ENCODE measurements at places on chromosomes 6 and 20.

DNA sequence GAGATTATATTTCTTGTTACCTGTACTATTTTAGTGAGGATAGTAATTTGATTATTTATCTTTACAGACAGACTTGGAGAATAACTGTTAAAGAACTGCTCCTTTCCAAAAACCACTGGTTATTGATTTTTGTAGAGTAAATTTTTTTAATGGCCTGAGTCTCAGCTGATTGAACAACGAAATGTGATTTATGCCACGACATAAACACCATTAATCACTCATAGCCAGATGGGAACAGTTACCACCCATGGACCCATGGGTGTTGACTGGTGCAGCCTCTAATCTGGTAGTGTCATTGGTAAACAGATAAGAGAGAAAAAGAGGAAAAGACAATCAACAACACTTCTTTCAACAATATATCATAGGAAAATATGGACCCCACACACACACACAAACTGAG is 101.4 kb upstream of the BEND6 start:
- DNase-seq: no peak

DNA sequence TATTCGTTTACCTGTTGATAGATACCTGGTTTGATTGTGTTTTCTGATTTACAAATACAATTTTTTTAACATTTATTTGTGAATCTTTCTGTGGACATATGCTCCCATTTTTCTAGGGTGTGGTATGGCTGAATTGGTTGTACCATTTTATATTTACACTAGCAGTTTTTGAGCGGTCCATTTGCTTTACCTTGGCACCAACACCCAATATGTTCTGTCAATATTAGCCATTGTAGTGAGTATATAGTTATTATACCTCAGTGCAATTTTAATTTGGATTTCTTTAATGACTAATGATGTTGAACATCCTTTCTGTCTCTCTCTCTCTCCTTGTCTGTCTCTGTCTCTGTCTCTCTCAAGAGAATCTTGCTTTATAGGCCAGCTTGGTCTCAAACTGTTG is 278.5 kb downstream of the CDKAL1 start:
- DNase-seq: no peak

DNA sequence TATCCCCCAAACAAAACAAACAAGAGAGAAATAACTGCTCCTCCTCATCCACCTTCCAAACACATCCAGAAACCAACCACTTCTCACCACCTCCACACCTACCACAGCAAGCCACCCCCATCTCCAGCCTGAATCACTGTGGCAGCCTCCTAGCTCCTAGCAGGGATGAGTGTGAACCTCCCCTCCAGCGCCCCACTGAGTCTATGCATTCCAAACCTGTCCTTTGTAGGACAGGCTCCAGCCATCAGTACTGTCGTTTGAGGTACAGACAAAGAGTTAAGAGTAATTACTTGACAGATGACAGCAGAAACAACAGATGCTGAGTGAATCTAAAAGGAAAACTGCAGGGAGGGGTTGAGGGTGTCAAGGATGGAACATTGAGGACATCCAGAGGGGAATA is 2.4 kb downstream of the METTL24 start:
- DNase-seq: no peak

DNA sequence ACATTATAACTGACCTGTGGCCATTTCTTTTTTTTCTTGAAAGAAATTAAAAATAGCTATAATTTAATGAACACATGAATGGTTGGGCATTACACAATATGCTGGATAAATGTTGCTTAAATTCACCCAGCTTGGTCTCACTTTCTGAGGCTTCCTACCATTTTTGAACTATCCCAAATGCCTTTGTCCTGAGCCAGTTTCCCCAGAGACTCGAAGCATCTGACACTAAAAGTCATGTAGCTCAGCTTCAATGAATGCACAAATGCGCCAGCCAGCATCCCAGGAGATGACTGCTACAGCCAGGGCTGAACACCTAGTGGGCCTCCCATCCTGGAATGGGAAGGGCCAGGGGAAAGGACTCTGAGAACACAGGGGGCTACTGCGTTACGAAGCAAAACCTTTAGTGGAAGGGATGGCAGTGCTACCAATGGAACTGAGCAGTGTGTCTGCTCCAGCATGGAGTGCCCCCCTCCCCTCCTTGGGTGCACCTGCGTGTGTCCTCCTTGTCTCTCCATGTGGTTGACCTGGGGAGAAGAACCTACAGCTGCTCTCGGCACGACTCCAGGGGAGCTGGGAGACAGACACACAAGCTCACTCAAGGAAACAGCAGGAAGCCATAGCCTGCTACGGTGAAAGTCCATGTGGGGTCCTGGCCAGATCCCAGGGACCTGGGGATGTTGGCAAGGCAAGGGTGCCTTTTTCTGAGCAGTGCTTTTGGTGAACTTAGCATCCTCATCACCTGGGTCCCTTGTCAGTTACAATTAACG is 60.9 kb downstream of the IRF4 start:
- DNase-seq: no peak

- no peak for DNase-seq
Observed at GRCh38 chr6:71028877-71029252, 72.0 kb upstream of the B3GAT2 start.

GRCh38 chr20:32980131-32980941 is 23.9 kb downstream of the SUN5 start:
- DNase-seq: no peak

DNA sequence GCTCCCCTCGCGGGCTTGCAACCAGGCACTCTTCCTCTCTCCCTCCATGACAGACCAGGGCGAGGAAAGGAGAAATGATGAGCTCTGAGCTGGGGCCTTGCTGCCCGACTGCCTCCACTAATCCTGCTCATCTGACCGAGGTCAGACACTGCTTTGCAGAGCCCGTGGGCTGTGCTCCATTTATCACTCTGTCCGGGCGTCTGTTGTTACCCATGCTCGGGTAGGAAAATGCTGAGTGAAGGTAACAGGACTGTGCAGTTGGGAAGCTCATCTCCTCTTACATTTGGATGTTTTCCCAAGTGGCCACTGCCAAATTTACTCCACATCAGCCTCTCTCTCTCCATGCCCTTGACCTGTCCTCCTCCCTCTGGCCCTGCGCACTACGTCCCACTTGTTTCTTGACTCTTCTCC is 14.6 kb downstream of the RPS6KA2 start:
- DNase-seq: no peak

- no peak for DNase-seq
Observed at GRCh38 chr20:62899633-62900051, 26.7 kb downstream of the DIDO1 start.

DNA sequence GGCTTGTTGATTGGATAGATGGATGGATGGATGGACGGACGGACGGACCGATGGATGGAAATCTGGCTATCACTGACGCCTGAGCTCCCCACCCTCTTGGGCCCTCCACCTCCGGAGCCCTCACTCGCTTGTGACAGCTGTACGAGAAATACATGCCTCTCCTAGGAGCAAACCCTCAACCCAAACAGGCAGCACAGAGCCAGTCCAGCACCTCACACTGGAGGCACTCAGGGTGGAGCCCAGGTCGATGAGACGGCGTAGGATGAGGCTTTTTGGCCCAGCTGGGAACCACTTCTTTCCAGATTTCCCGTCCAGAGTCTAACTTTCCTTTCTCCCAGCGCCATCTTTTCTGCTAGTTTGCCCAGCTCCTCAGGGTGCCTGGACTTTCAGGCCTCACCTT is 2.7 kb upstream of the LY6G5C start:
- no peak for DNase-seq

GRCh38 chr20:23197836-23198235 is 111.7 kb upstream of the CD93 start:
- no peak for DNase-seq

- DNase-seq: no peak
Observed at GRCh38 chr6:90293319-90293953, 3.2 kb downstream of the BACH2 start.

DNA sequence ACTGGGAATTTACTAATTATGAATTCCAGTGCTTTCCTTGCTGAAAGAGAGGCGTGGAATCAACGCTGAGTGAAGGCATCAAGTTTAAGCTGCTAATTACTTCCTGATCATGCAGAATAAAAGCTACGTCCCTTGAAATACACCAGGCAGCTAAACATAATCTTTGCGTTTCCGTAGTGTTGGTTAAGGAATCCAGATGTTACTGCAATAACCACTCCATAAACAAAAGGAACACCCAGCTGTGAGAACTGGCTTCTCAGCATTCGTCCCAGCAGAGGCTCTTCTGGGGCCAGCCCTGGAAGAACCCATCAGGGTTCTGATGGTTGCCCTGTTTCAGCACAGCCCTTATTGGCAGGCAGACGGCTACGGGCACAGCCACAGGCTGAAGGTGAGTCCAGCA is 111.4 kb downstream of the CDH26 start:
- no peak for DNase-seq

- no peak for DNase-seq
Observed at GRCh38 chr6:63610944-63611343, 24.7 kb upstream of the PHF3 start.

GRCh38 chr6:48069280-48069679 is 41.7 kb downstream of the PTCHD4 start:
- DNase-seq: no peak

- no peak for DNase-seq
Observed at GRCh38 chr6:136225496-136225895, 24.6 kb downstream of the MTFR2 start.

GRCh38 chr6:74631564-74631963 is 574.3 kb downstream of the COL12A1 start:
- DNase-seq: no peak

DNA sequence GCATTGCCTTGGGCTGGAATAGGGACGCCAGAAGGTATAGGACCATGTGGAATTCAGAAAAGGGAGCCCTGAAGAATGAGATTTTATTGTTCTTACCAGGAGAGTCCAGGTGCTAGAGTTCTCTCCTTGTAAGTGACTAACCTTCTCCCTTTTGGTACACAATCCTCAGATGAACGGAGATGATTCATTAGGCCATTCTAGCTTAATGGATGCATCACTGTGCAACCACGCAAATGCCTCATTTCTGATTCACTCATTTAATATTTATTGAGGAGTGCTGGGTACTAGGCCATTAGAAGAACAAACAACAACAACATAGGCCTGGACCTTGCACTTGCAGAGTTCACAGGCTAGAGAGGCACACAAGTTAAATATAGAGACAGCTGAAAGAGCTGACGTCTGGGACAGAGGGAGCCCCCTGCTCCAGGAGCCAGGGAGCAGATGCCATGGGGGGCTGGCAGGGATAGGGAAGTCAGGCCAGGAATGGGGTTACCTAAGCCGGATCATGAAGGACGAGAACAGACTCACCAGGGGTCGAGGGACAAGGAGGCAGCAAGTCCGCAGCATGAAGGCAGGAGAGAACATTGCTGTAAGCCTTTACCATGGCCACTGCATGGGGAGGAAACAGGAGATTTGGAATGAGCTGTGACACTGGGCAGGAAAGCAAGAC is 179.5 kb upstream of the AKAP12 start:
- no peak for DNase-seq

- DNase-seq: peak; percentile 5
Observed at GRCh38 chr6:79630883-79631692, at the start of gene SH3BGRL2. SH3BGRL2 (plus strand) TSS chr6:79631329; CDS start chr6:79631462, 133 bp downstream.

GRCh38 chr20:12036142-12036541 is 118.4 kb downstream of the BTBD3 start:
- no peak for DNase-seq

GRCh38 chr20:35695978-35696377 is 3.2 kb downstream of the NFS1 start:
- DNase-seq: no peak

DNA sequence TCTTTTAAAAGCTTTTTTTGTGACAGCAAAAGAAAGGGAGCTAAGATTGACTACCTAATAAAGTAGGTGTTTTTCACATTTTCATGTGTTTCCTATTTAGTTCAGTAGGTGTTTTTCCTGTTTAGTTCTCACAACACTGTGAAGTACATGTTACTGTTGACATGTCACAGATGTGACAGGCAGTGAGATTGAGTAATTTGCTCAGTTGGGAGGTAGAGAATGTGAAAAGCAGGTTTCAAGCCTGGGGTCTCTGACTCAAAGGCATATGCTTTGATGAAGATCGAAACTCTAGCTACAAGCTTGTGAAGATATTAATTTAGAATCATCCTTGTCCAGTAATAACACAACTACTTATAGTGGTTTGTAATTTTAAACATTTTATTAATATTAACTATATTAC is 43.1 kb downstream of the SLX4IP start:
- no peak for DNase-seq

- no peak for DNase-seq
Observed at GRCh38 chr6:65790666-65791065, 83.6 kb upstream of the EYS start.

DNA sequence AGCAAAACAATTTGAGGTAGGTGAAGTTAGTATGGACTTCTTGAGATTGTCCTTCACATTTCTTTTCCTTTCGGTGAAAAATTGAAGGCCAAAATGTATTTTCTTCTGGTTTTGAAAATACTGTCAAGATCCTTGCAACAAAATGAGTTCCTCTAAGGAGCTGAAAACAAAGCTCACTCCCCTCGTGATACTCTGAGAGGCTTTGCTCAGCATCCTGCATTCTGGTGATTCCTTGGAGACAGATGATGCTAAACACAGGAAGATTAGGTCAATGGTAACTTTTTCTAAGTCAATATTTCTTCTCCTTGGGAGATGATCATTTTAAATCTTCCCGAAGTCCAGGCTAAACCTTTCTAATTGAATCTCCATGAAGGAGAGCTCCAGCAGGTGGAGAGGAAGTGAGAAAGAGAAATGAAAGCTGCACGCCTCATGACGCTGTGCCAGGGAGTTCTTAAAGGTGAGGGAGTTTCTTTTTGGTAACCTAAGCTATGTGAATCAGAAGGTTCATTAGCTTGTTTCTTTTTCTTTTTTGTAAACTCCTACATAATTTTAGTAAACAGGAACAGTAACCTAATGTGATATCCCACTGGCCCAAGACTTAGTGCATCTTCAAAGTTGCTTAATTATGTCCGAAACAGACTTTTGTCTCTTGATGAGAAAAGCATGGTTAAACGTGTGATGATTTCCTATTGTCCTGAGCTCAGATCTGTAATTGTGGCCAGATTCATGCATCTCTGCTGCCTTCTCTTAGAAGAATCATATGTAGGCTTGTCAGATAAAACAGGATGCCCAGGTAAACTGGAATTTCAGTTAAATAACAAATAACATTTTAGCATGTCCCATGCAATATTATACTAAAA is 15.0 kb downstream of the ESR1 start:
- DNase-seq: no peak

GRCh38 chr6:2961506-2961905 is 9.9 kb downstream of the SERPINB6 start:
- DNase-seq: no peak

GRCh38 chr6:10416863-10417641 is 2.2 kb upstream of the TFAP2A start:
- no peak for DNase-seq

- no peak for DNase-seq
Observed at GRCh38 chr6:31836474-31837368, 9.2 kb downstream of the HSPA1B start.

- DNase-seq: no peak
Observed at GRCh38 chr20:13029687-13030375, 21.1 kb downstream of the SPTLC3 start.
